ENCODE measurements at places on chromosomes 5 and 9. TPM values are rescaled to one million over a fixed set of nuclear protein-coding genes. Genes with fewer than 3 reads are reported as not detected.

PTPN3 gene
- 11.5 TPM for total RNA-seq

SPINK6 gene
- not detected for total RNA-seq

NDUFAF2 gene
- total RNA-seq, result 47.2 TPM

TMEM252 gene
- 0.14 TPM for total RNA-seq

DCANP1 gene
- not detected for total RNA-seq

FNBP1 gene
- total RNA-seq, result 28.8 TPM

DIPK1B gene
- 28.9 TPM for total RNA-seq

HINT1 gene
- total RNA-seq, result 234 TPM

FOXD4L4 gene
- 1.6 TPM for total RNA-seq

DNA sequence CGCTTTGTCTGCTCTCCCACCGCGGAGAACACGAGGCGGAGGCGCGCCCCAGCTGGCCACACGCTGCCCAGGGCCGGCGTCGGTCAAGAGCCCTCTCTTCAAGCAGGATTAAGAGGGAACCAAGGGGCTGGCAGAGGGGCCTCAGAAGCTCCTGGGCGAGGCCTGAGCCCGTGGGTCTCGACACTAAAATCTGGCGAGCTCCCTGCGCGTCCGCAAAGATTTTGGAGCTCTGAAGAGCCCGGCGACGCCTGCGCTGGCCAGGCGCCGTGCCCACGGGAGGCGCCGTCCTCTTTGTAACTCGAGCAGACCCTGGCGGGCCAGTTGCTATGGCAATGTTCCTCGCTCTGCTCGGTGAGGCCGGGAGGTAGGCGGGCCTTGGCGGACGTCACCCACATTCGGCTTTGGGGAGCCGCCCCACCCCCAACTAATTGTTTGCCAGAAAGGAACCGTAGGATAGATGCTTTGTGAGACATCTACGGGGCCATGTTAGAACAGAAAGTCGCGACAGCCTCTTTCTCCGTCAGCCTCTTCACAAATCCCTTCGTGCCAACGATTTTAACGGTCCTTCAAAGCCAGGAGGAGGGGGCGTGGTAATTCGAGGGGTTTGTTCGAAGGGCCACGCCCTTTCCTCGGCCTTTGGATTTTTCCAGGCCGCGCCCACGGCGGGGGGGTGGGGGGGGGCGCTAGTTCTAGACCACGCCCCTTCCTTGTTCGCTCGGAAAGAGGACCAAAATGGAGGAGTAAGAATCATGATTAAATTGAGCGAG is 714 bp upstream of the CNOT8 start:
- ATAC-seq, result peak; percentile 84

- no peak for ATAC-seq
These were observed 485.4 kb downstream of the ZNF608 start for GRCh38 chr5:124260921-124261515.

- ATAC-seq, result no peak
These were observed 84.0 kb downstream of the GTF3C4 start for GRCh38 chr9:132754236-132754635.

DNA sequence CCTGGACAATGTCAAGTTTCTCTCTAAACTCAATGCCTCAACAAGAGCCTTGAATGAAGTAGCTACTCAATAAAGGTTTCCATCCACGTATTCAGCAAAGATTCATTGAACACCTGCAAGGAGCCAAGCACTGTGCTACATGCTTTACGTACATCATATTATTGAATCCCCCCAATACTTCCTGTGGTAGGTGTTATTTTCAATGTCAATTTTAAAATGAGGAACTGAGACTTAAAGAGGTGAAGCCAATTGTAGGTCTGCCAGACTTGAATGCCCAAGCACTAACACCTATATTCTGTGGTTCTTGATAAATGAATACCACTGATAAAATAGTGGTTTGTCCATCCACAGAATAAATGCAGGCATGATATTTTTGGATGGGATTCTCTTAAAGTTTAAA is 162.3 kb downstream of the DRD1 start:
- ATAC-seq, result no peak

DNA sequence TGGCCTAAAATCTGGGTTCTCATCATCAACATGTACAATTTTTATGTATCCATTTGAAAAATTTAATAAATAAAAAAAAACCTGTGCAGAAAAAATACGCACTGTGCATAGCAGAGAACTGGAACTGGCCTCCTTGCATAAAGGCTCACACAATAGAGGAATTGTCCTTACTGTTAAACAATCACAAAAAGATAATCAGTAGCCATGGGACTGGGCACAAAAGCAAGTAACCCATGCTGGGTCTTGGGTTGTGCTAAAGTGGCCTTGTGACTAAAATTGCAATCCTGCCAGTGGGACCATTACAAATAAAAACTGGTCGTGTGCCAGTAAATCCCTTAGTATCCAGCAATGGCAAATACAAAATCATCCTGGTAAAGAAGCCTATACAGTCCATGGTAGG is 1646.6 kb downstream of the MAT2B start:
- ATAC-seq, result peak; percentile 47

DNA sequence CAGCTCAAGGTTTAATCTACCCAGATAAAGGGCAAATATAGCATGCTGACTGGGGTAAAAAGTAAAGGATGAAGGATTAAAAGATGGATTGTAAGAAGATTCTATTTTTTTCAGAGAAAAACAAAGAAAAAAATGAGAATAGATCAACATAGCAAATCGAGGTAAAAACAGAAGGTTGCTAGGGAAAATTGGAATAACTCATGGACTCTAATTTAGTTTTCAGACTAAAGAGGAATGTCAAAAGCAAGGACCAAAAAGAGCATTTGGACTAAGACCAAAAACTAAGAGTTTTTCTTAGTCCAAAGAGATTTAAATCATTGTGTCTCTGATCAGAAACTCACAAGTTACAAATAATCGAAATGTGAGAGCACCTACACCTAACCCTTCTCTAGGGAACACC is 250.7 kb upstream of the PTPRD start:
- no peak for ATAC-seq

DNA sequence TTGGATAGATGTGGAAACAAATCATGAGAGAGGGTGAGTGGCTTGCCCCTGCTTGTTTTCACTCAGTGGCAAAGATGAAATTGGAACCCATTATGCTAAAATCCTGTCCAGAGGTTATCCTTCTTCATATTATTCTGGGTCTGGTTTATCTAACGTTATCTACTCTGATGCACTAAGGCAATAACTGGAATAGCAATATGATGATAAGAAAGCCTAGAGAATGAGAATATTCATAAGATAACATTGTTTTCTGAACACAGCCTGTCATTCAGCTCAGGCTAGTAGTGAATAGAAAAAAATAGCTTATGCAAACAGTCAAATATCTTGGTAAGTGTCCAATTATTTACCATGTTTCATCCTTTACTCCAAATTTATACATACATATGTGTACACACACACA is 132.0 kb upstream of the C6 start:
- ATAC-seq, result no peak

DNA sequence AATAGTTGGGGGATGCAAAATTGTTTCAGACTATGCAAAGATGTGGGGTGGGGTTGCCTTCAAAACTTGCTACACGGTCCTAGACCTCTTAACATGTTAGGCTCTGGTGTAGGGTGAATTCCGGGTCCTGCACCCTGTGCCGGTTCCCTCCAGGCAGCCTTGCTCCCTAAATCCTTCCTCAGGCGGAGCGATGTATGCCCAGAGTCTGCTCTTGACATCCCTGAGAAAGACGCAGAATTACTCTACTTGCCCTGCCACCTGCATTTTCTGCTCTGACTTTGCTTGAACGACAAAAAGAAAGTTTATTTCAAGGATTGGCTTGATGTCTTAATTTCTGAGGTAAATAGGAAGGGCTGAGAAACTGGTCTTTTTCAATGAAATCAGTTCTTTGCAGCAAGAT is 691 bp downstream of the THBS4 start:
- ATAC-seq, result no peak

DNA sequence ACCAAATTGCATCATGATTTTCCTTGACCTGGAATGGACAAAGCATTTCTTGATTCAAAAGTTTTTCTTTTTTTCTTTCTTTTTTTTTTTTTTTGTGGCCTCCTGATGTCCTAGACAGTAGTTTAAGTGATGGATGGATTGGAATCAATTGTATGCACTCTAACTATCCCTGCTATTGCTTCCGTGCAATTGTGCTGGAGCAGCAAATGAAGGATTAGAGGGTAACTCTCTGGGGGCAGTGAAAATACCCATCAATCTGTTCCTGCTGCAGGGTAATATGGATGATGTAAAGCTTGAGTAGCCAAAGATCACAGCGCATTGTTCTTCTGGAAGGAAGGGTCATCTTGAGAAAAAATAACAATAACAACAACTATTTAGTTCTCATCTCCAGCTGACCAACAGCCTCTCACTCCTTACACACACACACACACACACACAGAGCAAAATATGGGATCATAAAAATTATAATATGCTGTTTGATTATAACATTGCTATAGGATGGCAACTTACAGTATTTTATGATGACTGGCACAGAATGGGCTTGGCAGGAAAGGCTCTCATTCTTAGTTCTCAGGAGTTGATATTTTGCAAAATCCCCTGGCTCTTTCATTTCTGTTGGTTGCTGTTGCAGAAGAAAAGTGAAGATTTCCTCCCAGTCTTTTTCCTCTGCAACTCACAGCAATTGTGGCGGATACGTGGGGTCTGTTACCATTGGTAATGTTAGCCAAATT is 160.9 kb upstream of the DMAC1 start:
- no peak for ATAC-seq

DNA sequence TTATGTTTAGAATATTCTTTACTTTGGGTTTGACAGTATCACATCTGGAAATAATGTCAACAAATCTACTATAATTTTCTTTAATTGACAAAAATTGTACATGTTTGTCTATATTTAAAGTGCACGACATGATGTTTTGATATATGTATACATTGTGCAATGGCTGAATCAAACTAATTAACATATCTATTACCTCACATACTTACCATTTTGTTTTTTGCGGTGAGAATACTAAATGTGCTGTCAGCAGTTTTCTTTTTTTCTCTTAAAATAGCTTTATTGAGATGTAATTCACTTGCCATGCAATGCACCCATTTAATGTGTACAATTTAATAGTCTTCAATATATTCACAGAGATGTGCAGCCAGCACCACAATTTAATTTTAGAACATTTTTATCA is 10.6 kb upstream of the C6 start:
- ATAC-seq, result no peak

- ATAC-seq, result no peak
These were observed 65.2 kb upstream of the SLC25A51 start for GRCh38 chr9:37969130-37969529.

DNA sequence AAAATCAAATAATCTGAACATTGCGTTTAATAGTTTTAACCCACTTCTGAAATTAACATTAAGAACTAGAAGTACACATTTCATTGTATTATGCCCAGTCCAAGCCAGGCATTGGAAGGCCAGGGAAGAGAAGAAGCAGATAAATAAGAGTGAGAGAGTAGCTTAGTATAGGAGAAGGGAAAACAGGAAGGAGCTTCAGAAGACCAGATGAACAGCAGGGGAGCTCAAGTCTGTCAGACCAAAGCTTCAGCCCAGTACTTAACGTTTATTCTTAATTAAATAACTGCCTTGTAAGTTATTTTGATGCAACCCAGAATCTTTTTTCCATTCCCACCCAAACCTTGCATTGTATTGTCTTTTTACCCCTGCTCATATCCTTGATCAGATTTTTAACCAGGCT is 11.5 kb upstream of the FAM120AOS start:
- ATAC-seq, result no peak
